Activated CD4-positive, alpha-beta T cell treated with anti-CD3 and anti-CD28 coated beads for 36 hours (primary cell): ENCODE measurements at places on chromosomes 7 and 10.

DNA sequence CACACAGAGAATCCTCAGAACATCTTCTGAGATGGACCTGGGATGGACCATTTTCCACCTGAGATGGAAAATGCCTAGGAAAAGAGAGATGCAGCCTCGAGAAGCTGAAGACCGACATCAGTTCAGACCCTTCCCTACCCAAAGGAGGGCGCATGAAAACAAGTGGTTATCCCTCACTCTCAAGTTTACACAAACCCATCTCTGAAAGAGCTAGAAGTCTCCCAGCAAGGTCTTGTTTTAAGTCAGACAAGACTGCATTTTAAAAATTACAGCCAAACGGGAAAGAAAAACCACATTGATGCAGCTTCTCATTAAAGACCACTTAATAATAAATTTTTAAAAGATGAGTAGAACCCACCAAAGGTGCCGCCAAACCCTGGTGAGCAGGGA is 1.3 kb downstream of the RAPGEF5 start:
- DNase-seq, result no peak

DNA sequence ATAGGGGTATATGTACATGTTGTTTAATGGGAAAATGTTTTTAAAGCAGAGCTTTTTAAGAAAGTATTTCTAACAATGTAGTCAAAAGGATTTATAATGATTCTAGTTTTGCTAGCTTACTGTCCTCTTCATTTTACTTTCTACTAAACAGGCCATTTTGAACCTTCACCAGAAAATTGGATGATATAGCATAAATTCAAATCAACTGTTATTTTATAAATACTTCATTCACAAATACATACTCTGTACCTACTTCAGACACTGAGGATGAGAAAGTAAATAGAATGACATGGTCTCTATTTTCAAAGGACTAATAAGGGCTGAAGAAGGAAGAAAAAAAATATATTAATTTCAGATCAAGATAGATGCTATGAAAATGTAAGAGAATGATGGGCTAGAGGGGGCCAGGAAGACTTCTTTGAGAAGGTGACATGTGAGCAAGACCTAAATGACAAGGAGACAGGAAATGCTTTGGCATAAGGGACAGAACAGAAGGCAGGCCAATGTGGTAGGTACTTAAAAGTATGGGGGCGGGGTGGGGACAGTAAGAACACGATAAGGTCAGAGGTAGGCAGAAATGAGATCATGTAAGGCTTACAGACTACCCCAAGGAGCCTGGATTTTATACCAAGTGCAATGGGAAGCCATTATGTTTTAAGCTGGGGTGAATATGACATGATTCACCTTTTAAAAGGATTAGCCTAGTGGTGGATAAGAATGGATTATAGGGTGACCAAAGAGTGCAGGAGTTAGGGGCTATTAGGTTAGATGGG is 5.2 kb downstream of the NAMPT start:
- peak; percentile 69 for DNase-seq

GRCh38 chr10:92291921-92292845 is 1.2 kb downstream of the MARCHF5 start:
- DNase-seq, result peak; percentile 75

- no peak for DNase-seq
These were observed 45.6 kb downstream of the TPST1 start for GRCh38 chr7:66250711-66251110.

GRCh38 chr7:111668711-111669110 is 106.4 kb upstream of the IMMP2L start:
- DNase-seq, result no peak

DNA sequence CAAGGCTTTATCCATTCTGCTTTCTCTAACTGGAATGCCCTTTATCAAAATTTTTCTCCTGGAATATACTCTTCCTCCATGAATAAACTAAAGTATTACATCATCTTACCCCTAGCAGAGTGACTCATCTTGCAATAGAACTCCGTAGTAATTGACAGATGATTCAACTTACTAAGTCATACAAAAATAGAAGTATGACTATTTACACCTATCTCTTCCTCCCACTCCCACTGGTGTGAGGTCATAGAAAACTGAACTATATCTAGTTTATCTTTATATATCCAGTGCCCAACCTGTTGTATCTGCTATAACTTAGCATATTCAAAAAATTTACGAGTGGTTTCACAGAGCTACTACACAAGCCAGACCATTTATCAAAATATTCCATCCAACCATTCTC is 26.1 kb downstream of the ABCB1 start:
- peak; percentile 13 for DNase-seq

GRCh38 chr10:24897326-24897926 is 55.0 kb downstream of the PRTFDC1 start:
- DNase-seq, result no peak

DNA sequence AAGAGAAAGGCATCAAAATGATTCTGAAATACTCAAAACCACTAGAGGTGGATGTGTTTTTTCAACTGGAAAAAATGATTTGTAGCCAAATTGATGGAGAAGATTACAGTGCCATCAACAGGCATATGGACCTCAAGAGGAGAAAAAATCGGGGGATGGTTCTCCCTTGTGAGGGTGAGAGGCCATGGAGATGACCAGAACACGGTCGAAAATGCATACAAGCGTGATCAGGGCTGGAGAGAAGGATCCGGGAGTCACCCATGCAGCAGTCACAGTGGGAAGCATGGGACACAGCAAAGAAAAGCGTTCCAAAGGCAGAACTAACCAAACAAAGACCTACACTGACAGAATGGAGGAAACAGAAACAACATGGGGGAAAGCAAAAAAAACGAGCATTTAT is 80.3 kb downstream of the SLC37A3 start:
- no peak for DNase-seq

- DNase-seq, result no peak
These were observed 3.0 kb upstream of the PON1 start for GRCh38 chr7:95327356-95327755.

GRCh38 chr10:101047268-101047667 is 14.5 kb upstream of the KAZALD1 start:
- no peak for DNase-seq

GRCh38 chr7:108461840-108462239 is 5.6 kb upstream of the NRCAM start:
- DNase-seq, result no peak

DNA sequence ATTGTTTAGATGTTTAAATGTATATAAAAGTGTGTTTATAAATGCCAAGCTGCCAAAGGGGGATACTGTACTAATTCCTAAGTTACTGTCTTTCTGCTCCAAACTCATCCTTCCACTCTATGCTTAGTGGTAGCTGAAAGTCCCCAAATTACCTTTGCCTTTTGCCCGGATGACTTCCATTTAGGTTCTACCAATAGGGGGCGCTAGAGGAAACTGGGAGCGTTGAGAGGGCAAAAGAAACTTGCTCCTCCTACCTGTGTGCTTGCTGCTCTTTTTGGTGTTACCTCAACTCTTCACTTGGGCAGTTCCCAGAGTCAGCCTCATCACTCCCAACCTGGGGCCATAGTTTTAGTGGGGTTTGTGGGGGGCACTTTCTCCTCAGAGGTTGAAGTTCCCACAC is 5.9 kb upstream of the OR2A25 start:
- DNase-seq, result no peak

DNA sequence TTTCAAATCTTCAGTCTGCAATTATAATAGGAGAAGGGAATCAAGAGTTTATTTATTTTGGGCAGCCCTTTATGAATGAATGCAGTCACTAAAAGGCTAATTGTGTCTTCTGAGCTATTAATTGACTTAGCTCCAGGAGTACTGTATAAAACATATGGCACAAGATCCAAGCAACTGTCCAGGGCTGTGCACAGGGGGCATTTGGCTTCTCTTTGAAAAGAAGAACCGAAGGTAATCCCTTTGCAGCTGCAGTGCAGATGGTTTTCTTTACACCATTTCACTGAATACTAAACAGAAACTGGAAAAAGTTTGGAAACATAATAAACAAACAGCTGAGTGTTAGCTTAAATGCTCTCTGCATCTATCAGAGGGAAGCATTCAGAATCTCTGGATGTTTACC is 282.6 kb upstream of the LRRN3 start:
- DNase-seq, result no peak

GRCh38 chr10:13117841-13118783 is 18.1 kb downstream of the OPTN start:
- DNase-seq, result peak; percentile 20

- DNase-seq, result no peak
These were observed 121.4 kb downstream of the TCF7L2 start for GRCh38 chr10:113071446-113071845.

GRCh38 chr7:46928719-46929118 is 653.2 kb downstream of the TNS3 start:
- no peak for DNase-seq

- DNase-seq, result no peak
These were observed 140.3 kb upstream of the KLF14 start for GRCh38 chr7:130874071-130874915.

- DNase-seq, result no peak
These were observed 35.3 kb downstream of the CAPZA2 start for GRCh38 chr7:116897661-116898060.

- peak; percentile 19 for DNase-seq
These were observed 11.7 kb downstream of the NOBOX start for GRCh38 chr7:144391823-144392255.

DNA sequence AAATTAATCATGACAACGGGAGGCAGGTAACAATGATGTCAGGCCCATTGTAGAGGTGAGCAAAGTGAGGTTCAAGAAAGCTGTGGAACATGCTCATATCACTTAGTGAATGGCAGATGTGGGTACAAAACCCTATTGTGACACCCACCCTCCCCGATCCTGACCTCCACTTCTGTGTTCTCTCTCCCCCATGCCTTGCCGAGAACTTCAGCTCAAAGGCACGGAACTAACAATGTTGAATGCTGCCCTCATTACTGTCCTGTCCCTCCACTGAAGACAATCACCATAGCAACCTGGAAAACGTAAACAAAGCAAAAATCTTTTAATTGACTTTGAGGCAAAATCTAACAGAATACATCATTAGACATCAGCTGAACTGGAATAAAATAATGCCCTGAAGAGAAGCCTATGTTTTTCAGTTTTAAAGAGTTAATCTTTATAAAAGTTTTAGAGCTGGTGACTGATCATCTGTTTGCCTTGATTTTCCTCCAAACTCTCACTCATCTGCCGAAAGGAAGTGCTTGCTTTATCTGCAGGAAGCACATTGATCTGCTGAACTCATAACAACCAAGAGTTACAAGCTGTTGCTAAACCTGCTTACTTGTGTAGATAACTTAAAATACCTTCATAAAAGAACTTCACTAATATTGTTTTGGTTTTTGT is 133.6 kb downstream of the CUBN start:
- DNase-seq, result no peak

DNA sequence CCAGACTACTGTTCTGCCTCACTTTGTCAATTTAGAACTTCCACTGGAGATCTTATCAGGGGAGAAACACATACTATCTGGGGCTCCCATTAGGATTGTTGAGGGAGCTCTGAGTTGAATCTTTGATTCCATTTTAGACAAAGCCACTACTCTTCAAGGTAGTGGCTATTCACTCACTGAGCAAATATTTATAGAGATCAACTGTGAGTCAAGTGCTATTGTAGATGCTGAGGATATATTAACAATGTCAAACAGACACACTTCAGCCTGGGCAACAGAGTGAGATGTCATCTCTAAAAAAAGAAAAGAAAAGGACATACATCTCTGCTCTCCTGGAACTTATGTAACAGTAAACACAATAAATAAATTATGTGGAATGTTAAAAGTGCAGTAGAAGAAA is 315.3 kb downstream of the PTEN start:
- no peak for DNase-seq

DNA sequence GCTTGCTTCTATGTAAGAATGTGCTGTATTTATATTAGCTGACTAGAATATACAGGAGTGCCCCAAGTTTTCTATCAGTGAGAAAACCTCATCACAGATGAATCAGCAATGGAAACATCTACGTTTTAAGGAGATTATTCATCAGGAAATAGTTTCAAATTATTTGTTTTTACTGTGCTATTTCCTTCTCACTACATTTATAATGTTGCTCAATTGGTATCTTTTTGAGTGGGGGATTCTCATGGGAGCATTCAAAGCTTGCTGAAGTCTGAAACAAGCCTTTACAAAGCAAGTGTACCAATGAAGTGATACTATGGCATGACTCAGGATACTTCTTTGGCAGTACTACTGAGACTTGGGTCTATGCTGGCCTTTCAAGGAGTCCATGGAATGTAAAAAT is 191.1 kb upstream of the SLC26A5 start:
- DNase-seq, result no peak

DNA sequence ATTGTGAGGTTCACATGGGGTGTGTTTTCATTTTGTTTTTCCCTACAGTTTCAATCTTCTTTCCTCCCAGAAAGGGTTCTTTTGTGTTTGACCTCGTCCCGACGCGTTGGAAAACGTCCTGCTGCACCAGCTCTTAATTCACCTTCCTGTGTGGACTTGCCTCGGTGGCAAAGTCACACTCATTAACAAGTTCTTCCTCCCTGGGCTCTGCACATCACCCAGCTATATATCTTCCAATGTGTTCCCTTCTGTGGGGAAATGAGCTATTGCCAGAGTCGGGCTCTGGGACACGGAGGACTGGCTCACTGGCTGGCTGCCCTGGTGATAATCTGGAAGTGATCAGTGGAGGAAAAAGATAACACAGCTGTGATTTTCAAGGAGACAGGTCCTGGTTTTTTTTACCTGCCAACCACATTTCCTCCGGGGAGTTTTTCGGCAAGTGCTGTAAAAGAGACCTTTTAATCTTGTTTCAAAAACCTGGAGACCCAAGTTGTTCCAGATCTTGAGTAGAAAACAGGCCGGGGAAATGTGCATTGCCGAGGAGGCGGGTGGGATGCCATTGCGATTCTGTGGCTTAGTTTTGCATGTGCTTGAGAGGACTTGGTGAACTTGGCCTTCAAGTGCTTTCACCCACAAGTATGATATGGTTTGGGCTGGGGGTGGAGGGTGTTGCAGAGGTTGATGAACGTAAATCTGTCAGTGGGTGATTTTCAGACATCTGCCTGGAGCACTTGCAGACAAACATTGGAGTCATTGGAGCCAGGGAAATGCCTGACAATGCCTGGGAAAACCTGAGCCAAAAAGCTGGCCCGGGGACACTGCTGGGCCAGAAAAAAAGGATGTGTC is 96.5 kb upstream of the CREB5 start:
- DNase-seq, result no peak

DNA sequence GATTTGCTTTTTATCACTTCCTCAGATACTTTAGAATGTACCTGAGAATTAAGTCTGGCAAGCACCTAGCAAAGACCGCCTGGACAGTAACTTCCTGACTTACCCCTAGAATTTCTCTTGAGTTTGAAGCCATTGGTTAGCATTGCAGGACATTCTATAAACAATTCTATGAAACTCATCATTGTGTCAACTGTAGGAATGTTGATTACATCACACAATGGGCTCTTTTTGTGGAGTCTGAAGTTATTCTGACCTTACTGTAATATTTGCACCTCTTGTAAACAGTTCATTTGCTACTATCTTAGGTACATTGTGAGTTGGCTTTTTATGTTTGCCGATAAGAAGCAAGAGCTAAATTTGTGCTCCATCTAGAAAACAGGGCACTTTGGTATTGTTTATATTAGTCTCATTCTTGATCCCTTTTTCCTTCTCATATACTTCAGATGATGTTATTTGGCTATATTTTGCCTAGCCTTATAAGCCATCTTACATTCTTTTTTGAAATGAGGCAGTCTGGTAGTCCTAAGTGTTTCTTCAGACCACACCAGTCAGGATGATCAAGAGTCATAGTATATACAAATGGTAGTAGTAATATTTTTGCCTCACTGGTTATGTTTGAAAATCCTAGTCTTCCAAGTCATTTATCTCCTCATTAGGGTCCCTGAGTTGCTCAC is 52.4 kb downstream of the CASD1 start:
- DNase-seq, result no peak
